ENCODE measurements at places on chromosomes 4 and X.

DNA sequence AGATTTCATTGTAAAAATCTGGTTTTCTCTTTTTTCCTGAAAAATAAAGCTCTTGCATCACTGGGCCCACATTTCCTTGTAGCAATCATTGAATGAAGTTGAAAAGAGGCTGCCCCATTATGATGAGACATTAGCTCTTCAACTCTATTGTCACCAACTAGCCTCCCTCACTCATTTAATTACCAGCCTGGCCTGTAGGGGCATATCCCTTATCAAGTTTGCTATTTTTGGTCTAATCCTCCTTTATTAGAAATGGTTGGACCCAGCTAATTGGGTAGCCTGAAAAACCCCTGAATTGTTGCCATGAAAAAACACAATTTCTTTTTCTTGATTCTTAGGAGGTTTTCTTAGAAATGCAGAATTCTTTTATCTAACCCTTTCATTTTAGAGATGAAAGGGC lies 164.6 kb upstream of the CASK start:
- no peak for DNase-seq

GRCh38 chr4:96295143-96295741 lies 455.3 kb downstream of the PDHA2 start:
- DNase-seq: no peak

GRCh38 chrX:110600745-110601310 lies 194.8 kb downstream of the CHRDL1 start:
- DNase-seq: peak; percentile 87

DNA sequence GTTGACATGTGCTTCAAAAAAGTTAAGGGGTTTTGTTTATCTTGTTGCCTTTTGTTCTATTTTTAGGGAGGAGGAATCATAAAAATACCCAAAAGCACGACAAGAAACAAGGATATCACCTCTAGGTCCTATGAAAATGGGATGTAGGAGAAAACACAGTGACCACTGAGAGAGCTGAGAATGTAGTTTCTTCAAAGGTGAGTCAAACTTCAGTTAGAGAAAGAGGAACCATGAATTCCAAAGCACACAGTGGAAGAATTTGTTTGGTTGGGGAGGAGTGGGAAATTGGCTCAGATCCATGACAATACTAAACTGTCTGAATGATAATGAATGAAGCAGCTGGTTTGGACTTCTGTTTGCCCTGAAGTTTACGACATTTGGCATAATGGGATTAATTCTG lies 19.1 kb upstream of the FRYL start:
- no peak for DNase-seq

GRCh38 chr4:142264961-142265360 lies 581.1 kb downstream of the INPP4B start:
- peak; percentile 53 for DNase-seq

GRCh38 chrX:45479196-45479834 lies 278.6 kb upstream of the DIPK2B start:
- peak; percentile 83 for DNase-seq

DNA sequence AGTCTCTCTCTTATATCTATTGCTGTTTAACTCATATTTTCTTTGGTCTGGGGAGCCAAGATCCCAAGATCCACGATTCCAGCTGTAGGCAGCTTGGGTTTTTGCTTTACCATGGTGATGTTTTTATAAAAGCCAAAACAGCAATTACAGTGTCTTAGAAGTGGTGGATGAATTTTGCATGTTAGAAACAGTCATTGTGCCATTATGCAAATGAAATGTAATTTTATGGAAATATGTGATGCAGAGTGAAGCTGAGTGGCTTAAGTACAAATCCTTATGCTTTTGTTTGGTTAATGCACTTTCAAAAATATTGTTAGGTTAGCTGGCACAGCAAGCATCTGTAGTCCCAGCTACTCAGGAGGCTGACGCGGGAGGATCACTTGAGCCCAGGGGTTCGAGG lies 32.8 kb upstream of the PTTG2 start:
- no peak for DNase-seq

DNA sequence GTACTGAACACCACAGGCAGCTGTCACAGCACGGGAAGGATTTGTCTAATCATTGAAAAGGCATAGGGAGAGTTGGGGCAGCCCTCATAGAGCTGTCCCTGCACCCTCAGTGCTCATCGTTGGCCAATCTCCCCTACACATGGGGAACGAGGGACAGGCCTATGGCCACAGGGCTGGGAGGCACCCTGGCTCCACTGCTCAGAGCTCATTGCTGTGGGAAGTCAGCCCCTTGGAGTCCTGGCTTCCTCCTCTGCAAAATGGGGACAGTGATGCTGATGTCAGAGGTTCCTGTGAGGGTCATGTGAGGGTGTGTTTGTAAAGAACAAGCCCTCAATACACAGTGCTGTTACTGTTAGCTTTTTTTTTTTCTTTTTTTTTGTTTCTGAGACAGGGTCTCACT lies 19.3 kb upstream of the HTRA3 start:
- DNase-seq: no peak

- DNase-seq: no peak
These were observed 14.3 kb downstream of the PIGG start for GRCh38 chr4:513327-513726.

DNA sequence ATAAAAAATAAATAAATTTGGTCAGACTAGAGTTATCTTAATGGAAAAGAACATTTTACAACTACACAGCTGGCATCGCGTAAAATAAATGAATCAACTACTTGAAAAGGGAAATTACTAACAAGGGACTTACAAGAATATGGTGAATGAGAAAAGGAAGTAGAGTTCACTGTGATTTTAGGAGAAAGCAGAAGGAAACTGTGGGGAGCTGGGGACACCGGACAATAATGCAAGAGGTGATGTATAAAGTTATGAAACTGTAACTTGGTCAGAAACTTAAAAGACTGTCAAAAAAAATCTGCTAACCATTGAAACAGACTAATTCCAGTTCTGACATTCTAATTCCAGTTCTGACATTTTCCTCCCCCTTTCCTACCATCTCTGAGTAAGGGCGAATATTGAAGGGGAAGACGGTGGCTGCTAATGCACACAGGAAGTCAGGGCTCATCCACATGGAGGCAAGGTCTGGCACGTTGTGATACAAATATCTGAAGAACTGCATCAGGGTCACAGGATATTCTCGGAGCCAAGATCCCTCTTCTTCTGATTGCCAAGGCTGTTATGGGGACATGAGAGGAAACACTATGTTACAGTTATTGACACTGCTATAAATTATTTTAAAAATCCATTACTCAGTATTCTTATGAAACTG lies 170.5 kb downstream of the CDS1 start:
- no peak for DNase-seq

- DNase-seq: peak; percentile 60
These were observed 49.4 kb downstream of the RPS6KA3 start for GRCh38 chrX:20217271-20217670.

DNA sequence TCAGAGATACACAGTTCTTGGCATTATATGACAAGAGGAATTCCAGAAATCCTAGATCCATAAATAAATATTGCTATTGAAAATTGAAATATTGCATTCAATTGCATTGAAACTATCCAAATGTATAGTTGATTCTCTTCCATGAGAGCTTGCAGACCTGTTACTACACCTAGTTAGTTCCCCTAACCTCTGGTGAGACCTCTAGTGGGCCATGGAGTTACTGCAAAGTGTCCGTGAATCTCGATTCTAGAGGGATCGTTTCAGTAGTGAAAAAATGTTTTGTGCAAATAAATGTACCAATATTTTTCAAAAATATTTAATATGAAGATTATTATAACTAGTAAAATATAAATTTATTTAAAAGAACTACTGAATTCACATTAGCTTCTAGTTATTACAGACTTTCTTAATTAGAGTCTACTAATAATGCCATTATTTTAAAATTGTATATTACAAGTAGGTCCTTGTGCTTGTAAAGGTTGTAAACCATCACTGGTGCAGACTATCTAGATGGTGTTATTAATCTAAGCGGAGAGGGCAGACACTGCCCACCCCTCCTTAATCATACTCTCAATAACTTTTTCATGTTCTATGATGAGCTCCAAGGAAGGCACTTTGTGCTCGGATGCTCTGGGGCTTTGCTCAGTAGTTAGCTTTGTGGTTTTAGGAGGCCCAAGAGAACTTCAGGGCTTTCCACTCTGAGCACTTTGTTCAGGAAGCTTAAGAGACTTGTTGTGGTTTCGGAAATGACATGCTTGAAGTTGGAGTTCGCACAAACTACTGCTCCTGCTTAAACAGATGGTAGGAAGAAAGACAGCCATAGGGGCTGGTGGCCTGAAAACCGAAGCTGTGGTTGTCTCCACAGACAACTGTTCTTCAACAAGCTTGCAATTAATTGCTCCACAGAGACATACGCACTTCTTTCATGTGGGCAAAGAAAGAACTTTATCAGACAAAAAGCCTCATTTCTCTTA lies 42.8 kb downstream of the IL21 start:
- peak; percentile 32 for DNase-seq

- DNase-seq: no peak
These were observed 124.5 kb upstream of the KLF3 start for GRCh38 chr4:38539501-38539900.

GRCh38 chrX:25534091-25534490 lies 518.3 kb upstream of the ARX start:
- no peak for DNase-seq

- DNase-seq: peak; percentile 69
These were observed 145.6 kb upstream of the PCDH18 start for GRCh38 chr4:137677863-137678262.

DNA sequence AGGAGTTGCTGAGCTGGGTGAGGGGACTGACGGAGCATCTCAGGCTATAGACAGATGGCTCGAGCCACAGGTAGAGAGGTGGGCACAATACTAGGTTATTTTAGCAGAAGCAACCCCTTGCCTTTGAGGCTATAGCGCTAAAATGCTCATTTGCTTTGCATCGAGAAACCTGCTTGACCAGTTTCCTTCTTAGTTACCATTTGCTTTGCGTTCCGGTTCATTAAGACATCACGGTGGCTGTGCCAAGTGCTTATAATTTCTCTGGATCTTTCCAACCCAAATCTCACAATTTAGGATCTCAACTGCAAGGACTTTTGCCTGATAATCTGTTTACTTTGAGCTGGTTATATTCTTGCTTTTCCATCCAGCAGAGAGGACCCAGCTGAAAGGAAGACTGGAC lies 40.8 kb downstream of the DLG3 start:
- no peak for DNase-seq

DNA sequence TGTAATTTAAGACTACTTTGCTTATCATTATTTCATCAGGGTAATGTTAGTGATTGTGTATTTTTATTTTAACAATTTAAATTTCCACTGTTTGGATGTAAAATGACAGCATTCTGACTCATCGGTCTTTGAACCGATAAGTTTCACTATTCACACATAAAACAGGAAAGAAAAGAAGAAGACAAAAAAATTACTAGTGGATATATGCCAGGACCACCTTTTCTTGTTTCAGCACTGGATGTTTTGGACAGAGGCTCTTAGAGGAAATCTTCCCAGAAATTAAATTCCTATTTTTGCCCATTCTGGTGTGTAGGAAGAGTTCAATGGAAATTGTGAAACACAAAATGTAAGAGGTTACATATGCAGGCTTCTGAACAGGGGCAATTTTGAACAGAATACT lies 57.4 kb downstream of the VEGFC start:
- DNase-seq: peak; percentile 65

Measured in EL (cell line).